ENCODE measurements at places on chromosomes 7 and 10.

DNA sequence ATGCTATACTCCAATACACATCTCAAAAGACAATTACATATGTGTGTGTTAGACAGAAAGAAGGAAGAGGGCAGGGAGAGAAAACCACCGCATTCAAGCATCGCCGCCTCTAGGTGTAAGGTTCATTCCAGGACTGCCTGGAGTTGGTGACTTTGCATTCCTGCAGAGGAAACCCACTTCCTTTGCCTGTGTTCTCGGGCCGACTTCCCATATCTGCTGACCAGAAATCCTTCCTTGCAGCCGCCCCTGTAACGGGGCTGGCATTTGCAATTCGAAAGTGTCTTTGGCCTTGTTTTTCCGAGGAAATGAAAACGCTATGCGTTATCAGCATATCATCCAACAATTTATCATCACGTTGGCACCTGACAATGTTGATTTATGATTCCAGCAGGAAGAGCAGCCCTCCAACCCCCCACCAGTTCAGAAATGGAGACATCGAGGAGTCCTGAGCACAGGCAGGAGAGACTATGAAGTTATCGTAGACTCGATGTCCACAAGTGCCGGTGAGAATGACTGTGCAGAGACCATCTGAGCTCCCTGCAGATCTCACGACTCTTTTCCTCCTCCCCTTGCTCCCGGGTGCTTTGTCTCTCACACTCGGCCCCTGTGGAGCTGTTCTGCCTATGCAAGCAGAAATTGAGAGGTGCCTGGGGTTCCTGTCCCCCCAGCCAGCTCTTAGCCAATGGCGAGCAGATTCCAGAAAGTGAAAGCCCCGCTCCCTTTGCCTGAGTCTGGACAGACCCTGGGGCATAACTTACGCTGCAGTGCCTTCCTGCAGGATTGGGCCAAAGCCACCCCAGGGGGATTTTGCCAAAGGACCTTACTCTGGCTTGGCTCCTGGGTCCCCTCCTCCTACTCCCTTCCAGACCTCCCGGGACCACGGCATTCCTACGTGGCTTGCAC, 68.9 kb upstream of the FOXK1 start:
- DNase-seq, result peak; percentile 85

GRCh38 chr7:143305423-143306070, 10.4 kb upstream of the CLCN1 start:
- peak; percentile 79 for DNase-seq

DNA sequence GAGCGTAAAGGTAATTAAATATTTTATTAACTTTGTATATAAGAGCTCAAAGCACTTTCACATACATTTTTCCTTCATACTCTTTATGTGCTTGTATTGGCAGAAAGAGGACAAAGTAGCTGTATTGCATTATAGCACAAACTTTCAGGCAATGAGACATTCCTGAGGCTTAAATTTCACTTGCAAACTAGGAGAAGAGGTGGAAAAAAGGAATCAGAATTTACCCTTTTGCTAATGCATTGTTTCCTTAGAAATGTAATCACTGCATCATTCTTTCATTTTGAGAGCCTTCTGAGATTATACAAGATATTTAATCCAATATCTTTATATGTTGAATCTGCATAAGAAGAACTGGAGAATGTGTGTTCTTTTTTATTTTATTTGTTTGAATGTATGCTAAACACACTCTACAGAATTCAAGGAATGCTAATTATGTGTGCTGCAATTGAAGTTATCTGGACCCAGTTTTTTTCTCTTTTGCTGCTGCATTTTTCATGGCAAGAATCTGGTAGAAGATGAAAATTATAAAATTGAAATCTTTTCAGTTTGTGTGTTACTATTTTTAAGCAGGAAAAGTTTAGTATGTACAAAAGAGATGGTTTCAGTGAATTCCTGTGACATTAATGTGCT, 185.1 kb downstream of the NXPH1 start:
- DNase-seq, result peak; percentile 37

- no peak for DNase-seq
These were observed 28.8 kb upstream of the NMT2 start for GRCh38 chr10:15197276-15197675.

All from osteoblast (primary cell).